Amygdala (tissue), 56 donors: ENCODE measurements at places on chromosomes 12 and 14.

DNA sequence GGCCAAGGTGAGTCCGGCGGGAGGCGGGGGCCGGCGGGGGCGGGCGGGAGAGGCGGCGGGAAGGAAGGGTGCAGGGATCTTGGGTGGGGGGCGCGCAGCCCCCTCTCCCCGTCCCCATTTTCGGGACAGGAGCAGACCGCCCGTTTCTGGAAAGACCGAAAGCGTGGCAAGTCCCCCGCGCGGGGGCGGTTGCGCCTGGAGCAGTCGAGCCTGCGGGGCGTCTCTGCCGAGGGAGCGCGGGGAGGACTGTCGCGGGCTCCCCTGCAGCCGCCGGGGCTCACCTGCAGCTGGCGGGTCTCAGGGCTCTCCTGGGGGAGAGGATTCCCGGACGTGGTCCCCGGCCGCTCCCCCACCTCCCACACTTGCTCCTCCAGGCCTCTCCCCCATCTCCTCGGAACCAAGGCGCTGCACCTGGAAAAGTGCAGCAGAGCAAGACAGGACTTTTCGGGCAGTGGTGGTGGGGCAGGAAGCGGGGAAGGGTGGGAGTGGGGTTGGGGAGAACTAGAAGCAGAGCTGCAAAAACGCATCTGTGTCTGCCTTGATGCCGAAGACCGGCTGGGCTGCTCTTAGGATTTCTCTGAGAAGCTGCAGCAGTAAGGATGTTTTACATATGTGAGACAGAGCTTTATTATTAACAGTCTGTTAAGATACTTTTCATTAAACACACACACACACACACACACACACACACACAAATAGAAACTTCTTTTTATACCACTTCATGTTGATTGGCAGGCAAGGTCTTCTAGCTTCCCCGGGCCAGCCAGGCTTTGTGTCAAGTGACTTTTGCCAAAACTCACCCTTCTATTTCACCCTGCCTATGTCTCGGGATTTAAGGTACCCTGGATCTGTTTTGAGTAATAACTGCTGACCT, 677 bp downstream of the C12orf75 start:
- DNase-seq: no peak

DNA sequence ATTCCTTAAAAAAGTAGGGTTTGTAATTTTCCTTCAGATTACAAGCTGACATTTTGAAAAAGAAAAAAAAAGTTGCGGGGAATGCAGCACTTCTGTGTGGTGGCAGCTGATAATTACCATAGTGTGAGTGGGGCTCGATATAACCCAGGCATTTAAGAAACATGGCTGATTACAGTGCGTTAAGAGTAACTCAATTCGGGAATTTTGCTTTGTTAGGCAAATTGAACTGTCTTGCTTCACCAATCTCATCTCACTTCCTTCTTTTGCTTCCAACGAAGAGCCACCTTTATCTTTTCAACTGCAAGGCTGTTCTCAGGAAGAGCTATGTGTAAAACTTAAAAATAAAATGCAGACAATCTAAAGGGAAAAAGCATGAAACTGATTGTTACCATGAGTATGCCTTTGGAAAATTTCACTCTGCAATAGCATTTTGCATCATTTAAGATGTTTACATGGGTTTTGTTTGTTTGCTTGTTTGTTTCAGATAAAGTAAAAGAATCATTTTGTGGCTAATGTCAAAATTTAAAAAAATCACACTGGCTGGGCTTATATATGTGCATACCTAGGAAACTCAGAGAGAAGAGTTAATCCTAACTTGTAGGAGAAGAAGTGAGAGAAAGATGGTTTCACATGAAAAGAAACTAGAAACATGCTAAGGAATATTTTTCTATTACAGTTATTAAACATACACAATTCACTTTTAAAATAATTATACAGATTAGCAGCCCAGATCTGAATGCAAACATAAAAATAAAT, 295.9 kb upstream of the ATP2B1 start:
- DNase-seq: no peak

DNA sequence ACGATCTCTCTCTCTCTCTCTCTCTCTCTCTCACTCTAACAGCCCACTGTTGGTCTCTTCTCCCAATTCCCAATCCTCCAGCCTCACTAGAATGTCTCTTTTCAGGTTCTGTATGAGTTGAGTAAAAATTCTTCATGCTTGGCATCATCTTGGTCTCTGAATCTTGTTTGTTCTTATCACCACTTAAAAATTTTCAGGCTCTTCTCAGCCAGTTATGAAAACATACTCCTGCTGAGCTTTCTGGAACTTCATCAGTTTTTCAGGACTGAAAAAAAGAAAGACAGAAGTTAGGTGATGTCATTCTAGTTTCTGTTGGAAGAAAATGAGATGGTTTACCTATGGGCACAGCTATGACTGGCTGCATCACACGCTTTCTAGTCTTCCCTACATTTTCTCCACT, 11.5 kb upstream of the IL22 start:
- DNase-seq: no peak

GRCh38 chr12:122842505-122843405, 7.5 kb downstream of the HIP1R start:
- DNase-seq: no peak

GRCh38 chr12:16020031-16020430, 108.9 kb downstream of the DERA start:
- no peak for DNase-seq

DNA sequence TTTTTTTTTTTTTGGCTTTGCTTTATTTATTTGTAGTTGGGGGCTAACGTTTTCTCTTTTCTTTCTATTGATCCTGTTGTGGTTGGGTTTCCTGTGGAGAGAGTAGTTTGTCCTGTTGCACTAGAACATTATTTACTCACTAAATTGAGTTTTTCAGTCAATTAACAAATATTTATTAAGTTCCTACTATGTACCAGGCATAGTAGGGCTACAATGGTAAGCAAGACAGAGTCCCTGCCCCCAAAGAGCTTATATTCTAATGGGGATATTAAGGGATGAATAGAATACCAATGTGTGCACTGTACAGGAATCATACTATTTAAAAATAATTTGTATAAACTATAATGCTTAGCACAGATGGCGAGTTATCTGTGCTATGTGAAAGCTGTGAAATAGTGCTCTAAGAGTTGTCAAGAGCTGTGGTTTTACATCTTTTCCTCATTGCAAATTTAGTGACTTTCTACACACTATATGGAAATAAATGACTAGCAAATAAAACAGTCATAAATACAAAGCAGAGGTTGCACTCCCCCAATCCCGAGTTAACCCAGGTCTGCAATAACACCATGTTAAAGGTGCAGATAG, 94.9 kb downstream of the GPR135 start:
- no peak for DNase-seq

DNA sequence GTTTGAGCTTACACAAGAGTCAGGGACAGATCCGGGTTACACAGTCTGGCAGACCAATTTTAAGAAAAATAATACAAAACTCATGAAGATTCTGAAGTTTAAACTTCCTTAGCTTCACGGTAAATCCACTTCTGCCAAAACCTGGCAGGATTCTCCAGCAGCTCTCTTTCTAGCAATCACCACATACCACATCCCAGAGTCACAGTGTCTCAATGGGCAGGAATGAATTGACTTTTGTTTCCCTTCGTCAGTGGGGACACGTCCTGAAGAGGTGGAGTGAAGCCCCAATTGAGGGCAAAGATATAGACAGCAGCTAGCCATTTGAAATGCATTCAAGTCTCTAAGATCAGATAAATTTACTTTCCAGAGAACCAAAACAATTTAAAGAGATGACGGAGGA, 117.1 kb upstream of the ARHGAP5 start:
- DNase-seq: no peak

- no peak for DNase-seq
These were observed 20.3 kb downstream of the MED13L start for GRCh38 chr12:116257215-116257614.

- no peak for DNase-seq
These were observed 19.3 kb downstream of the ZC2HC1C start for GRCh38 chr14:75088566-75089373.

DNA sequence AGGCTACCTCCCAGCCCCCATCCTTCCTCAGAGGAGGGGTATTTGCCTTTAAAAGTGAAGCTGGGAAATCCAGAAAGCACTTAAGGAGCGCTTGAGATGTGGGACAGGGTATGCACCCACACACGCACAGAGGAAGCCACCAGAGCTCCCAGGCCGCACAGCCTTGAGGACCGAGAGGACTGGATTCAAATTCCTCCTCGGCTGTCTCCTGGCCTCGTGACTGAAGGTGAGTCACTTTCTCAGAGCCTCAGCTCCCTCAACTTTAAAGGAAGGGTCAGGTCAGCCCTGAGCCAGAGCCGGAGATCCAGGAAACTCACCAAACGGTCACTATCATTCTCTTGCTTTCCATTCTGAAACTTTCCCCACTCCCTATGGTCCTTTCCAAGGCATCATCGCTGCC, 37.6 kb downstream of the BCL11B start:
- no peak for DNase-seq

GRCh38 chr12:88445705-88446394, 134.4 kb downstream of the KITLG start:
- DNase-seq: no peak

DNA sequence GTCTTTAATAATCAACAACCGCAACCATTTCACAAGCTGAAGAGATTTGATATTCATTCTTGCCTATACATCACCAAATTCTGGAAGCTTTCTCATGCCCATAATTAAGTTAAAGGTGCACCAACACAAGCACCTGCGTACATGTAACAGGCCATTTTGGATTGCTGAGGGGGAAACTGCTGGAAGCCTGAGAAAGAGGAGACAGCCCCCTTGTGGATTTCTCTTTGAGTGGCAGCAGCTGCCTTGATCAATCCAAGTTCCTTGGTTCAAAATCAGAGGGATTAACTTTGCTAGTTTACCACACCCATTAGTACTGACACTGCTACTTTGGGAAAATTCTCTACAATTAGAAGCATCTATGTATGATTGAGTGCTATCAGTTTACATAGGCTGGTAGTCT, 321.1 kb downstream of the NOVA1 start:
- no peak for DNase-seq

DNA sequence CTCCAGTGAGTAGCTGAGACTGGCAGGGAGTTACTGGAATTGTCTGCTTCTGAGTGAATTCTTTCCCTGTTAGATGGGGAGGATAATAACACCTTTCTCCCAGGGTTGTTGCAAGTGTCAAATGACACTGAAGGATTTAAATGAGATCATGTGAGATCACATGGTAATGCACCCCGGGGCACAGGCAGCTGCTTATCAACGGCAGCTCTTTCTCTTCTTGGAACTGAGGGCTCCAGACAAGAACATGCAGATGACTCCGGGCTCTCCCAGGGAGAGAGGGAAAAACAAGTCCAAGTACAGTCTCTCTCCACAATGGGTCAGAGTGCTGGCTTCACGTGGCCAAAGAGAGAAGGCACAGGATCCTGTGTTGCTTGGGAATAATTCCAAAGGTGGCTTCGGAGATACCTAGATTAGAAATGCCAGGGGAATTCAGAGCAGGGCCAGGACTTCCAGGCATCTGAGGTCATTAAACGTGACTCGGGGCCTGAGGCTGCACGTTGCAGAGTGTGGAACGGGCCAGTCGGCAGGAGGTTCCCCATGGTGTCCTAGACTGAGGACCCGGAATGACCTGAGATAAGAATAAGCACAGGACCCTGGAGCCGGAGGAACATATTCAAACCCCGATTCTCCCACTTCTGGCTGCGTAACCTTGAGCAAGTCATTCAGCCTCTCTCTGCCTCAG, 109.2 kb downstream of the PRMT8 start:
- DNase-seq: no peak

DNA sequence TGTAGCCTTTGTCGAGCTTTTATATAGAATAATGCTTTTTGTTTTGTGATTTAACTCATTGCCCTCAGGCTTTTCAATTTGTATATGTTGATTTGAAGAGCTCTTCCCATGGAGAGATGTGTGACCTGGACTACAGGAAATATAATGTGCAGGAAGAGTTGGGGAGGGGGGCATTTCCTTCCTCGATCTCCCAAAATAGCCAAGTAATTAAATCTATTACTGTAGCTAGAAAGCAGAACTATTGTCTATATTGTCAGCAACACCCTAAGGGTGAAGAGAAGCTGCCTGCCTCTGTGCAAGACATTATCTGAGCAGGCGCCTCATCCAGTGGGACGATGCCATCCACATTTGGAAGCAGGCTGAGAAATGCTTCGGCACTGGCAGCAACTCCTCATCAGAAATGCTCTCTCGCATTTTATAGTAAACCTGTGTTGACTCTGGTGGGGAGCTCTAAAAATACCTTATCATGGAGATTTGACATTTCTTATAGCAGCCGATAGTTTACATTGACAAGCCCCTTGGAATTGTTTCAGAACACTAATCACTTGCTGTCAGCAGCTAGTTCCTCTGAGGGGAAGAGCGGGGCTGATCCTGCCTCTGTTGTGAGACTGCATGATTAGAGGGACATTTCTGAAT, 392.5 kb upstream of the RGS6 start:
- no peak for DNase-seq

- DNase-seq: no peak
These were observed 648.5 kb downstream of the RPS29 start for GRCh38 chr14:48937541-48938195.

DNA sequence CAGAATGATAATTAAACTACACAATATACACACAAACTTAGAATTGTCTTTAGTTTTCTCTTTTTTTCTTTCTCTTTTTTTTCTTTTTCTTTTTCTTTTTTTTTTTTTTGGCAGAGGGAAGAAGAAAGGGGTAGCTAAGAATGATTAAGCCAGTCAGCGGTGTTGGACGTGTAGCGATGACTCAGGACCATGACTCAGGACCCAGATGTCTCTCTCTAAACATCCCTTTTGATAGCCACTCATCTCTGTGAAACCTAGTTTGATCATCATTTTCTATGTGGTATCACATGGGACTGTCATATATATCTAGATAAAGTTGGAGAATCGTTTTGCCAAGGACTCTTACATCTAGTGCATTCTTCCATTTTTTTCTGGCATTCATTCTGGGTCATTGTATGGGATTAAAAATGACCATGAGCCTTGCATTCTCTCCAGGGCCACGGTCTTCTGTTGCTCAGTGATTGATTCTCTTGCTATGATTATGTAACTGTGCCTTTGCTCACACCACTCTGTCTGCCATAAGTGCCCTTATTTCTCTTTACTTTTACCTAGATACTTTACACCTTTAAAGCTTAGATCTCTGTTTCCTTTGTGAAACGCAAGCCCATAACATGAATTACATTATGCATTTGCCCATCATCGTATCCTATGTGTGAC, 26.6 kb upstream of the NRXN3 start:
- DNase-seq: no peak

- no peak for DNase-seq
These were observed 125.8 kb downstream of the VRK1 start for GRCh38 chr14:96922986-96923385.

- DNase-seq: no peak
These were observed 8.1 kb upstream of the TEX22 start for GRCh38 chr14:105389976-105390848.

GRCh38 chr12:87612996-87613395, 416.2 kb downstream of the C12orf50 start:
- no peak for DNase-seq
